ENCODE measurements at places on chromosomes 1 and 21. TPM values are rescaled to one million over a fixed set of nuclear protein-coding genes. Genes with fewer than 3 reads are reported as not detected.

DNA sequence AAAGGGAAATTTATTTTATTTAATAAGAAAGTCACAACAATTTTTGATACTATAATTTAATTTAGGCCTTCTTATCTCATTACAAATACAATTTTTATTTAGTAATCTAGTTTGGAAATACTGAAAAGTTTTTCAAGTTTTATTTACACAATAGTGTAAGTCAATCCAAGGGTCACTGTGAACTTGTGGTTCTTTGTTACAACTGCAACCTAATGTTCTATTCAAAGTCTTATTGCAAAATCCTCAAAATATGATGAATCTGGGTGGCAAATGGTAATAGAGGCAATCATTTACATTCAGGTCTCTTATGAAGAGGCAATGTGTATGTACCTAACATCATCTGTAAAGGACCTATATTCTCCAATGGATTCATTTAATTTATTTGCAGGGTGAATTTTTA lies 421.2 kb downstream of the DPYD start:
- H3K4me1 ChIP-seq = peaks cover 18% of the 10 kb centered on the region
- H3K27me3 ChIP-seq = no peaks in the 10 kb centered on the region
- no peaks in the 10 kb centered on the region for H3K36me3 ChIP-seq
- no peak for DNase-seq

GRCh38 chr1:25700144-25700523 lies 83.5 kb downstream of the MAN1C1 start:
- no peak overlapping the region for H3K4me3 ChIP-seq
- H3K27ac ChIP-seq = peak overlapping the region; percentile 7
- H3K36me3 ChIP-seq = no peaks in the 10 kb centered on the region

GRCh38 chr1:111747282-111747734 lies 8.1 kb upstream of the INKA2 start:
- H3K4me3 ChIP-seq = no peak overlapping the region
- H3K4me1 ChIP-seq = peaks cover 32% of the 10 kb centered on the region
- peak; percentile 70 for DNase-seq
- no peaks in the 10 kb centered on the region for H3K36me3 ChIP-seq

DNA sequence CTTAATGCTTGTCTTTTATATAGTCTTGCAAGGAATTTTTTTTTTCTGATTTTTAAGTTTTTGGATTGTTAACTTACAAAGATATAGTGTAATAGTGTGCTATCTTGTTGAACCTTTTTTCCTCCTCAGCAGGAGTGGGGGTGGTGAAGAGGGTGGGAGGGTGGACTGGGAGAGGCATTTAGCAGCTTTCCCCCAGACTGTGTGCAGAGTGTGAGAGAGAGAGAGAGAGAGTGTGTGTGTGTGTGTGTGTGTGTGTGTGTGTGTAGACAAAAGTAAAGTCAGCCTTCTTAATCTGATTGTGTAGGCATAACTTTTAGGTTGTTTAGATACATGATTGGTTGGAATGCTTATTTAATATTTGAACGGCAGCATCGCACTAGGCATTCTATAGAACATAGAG lies 4.9 kb downstream of the CAMTA1 start:
- H3K4me3 ChIP-seq = no peak overlapping the region
- H3K36me3 ChIP-seq = no peaks in the 10 kb centered on the region
- DNase-seq = no peak
- H3K27ac ChIP-seq = no peak overlapping the region
- no peaks in the 10 kb centered on the region for H3K27me3 ChIP-seq

The SV2A gene
- total RNA-seq = 31.6 TPM

Data from neural progenitor cell (in vitro differentiated cells).